ENCODE measurements at places on chromosomes 16 and 17. TPM values are rescaled to one million over a fixed set of nuclear protein-coding genes. Genes with fewer than 3 reads are reported as not detected.

GRCh38 chr17:65914784-65915342, 277.1 kb downstream of the CEP112 start:
- DNase-seq = no peak

- no peak for DNase-seq
Observed at GRCh38 chr17:77838748-77839697, 119.5 kb upstream of the TNRC6C start.

DNA sequence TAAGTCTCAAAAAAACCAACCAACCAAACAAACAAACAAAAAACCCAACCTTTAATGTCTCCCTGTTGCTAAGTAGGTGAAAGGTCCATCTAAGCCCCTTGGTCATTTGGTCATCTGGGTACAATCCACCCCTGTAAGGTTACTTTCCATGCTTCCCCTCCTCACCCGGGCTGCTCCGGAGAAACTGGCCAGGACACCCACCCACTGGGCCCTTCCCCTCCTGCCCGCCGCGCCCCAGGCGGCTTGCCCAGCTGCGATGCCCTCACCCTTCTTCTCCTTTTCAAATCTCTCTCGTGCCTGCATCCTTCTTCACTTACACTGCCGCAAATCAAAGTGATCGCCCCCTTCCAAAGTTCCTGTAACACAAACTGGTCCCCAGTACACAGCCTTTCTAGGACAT, 2.0 kb downstream of the NTAN1 start:
- no peak for DNase-seq

DNA sequence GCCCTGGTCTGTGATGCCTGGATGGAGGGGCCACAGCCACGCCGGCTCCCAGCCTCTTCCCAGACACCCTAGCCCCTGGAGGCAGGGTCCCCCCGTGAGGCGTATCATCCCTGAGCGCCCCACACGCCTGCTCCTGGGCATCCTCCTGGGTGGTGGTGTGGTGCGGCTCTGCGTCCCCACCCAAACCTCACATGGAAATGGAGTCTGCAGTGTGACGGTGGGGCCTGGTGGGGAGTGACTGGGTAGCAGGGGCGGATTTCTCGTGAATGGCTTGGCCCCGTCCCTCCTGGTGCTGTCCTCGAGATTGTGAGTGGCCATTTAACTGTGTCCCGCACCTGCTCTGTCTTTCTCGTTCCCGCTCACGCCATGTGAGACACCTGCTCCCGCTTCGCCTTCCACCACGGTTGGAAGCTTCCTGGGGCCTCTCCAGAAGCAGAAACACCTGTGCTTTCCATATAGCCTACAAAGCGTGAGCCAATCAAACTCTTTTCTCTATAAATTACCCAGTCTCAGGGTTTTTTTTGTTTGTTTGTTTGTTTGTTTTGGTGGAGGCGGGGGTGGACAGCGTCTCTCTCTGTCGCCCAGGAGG, 5.9 kb upstream of the SSTR5 start:
- no peak for DNase-seq

- peak; percentile 68 for DNase-seq
Observed at GRCh38 chr16:55444754-55445485, 34.1 kb upstream of the MMP2 start.

GRCh38 chr17:11514981-11515680, 83.1 kb upstream of the DNAH9 start:
- DNase-seq = no peak

- no peak for DNase-seq
Observed at GRCh38 chr17:6422654-6423241, 12.2 kb downstream of the AIPL1 start.

DNA sequence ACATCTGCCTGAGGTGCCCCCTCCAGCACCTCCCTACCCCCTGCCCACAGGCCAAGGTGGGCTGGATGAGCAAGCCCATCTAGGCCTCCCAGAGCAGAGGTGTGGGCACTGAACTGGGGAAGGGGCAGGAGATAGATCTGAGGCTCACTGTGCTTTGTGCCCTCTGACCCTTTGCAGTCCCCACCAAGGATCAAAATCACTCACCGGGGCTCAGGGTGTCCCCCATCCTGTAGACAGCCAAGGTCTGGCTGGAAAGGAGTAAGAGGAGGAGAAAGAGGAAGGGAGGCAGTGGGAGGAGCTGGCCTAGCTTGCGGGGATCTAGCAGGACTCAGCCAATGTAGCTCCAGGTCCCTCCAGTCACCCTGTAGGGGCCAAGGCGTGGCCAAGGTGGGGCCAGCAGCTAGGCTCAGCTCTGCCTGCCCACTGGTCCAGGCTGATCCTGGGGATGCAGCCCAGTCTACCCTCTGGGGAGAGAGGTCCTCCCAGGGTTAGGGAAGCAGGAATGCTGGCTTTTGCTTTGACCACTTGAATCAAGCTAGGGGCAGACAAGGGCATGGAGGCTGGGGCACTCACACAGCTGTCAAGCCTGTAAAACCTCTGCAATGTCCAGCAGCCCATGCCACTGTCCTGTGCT, 1.8 kb downstream of the SLC12A4 start:
- no peak for DNase-seq

- DNase-seq = no peak
Observed at GRCh38 chr16:68233835-68234187, 2.1 kb downstream of the ESRP2 start.

GRCh38 chr17:79850571-79851460, 11.6 kb upstream of the CBX4 start:
- DNase-seq = no peak

DNA sequence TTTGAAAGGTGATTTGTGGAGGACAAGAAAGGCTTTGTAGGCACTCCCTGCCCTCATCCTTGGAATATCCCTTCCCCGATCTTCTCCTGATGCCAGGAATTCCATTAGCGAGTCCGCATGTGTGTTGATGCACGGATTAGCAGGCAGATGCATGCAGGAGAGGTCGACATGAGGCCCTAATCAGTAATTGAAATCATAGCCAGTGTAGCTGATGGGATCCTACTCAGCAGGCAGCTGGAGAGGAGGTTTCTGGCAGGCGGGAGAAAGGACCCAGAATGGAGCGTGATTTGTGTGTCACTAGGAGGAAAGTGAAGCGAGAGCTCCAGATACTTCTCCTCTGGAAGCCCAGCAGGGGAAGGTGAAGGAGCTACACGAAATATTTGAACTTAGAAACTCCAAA, 196.3 kb upstream of the CDH11 start:
- DNase-seq = no peak

DNA sequence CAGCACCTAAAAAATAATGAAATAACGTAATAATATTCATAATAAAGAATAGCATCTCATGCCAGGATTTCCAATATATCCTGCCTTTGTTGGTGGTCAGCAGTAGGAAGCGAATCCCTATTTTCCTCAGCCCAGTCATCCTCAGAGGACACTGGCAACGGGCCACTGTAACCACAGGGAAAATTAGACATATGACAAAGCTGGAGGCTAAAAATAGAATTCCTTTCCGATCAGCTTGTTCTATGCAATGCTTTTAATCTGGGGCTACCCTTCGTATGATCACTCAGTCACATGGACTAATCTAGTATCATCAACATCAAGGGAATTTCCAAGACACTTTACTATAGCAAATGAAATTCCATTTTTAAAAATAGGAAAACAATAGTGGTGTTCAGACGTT, 246.9 kb upstream of the KCNJ16 start:
- DNase-seq = peak; percentile 33

- DNase-seq = no peak
Observed at GRCh38 chr17:1110862-1111598, 68.8 kb downstream of the ABR start.

GRCh38 chr16:68487669-68488068, 39.4 kb upstream of the SMPD3 start:
- DNase-seq = no peak

DNA sequence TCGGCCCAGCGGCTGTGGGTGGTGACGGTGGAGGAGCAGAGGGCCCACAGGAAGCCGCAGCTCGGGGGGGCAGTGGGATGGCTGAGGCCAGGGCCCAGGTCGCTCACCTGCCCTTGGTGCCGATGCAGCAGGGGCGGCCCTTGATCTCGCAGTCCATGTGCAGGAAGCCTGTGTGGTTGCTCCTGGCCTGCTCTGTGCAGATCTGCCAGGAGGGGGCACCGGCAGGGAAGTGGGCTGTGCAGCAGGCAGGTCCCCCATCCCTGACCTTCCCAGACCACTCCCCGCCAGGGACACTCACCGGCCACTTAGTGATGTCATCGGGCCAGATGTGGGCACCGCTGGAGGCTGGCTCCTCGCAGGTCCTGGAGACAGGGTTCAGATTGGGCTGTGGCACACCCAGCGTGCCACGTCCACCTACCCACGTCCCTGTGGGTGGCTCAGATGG, 6.2 kb downstream of the AANAT start:
- no peak for DNase-seq

DNA sequence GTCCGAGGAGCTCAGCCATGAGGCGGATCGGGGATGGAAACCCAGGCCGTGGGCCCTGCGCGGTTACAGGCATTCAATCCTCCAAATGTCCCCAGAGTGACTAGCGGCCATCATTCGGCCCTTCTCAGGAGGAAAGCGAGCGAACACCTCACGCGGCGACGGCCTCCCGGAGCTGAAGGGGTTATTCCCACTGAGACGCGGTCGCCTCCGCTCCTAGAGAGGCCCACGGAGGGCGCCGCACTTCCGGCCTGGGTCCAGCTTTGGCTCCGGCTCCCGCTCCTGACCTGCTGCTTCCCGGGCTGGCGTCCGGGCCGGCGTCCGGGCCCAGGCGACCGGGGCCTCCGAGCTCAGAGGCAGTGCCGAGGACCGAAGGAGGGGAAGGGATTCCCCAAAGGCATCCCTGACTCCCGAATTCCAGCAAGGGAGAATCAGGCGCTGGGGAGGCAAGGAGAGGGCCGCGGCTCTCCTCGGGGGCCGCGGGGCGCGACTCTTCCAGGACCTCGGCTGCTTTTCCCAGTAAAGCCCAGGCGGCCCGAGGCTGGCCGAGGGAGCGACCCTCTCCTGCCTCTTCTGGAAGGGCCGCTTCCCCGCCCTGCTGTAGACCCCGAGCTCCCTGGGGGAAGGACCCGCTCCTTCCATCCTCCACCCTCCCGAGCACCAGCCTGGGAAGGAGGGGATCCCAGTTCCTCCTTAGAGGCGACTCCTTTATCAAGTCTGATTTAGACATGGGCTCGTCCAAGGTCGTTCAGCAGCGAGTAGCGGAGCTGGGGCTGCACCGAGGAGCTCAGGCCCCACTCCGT, 18.6 kb upstream of the ZNF629 start:
- DNase-seq = peak; percentile 92

DNA sequence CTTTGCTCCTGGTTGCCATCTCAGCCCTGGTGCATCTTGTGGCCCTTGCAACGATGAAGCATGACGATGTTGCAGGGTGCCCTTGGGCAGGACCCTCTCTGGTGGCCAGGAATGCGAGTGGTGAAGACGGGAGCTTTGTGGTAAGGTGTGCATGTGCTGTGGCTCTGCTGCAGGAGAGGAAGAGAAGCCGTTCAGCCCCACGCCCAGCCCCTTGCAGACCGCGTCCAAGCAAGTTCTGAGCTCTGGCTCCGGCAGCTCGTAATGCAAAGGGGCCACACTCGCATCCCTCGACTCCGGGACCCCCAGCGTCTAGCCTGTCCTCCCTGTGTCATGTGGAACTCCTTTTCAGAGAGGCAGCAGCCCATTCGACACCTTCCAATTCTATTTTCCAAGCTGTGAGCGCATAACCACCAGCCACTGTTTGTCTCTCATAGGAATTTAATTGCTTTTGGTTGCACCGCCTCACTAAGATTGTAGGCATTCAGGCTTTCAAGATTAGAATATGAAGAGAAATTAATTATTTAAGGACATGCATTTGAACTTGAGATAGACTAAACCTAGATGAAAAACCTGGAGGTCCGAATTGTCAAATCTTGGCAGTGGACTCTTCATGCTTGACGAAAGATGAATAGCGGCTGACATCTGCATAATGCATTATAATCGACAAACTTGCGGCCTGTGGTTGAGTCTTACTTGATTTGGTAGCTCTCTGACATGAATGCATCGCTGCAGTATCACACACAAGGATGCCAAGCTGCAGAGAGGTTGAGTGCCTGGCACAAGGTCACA, 21.1 kb upstream of the KCNG4 start:
- no peak for DNase-seq

DNA sequence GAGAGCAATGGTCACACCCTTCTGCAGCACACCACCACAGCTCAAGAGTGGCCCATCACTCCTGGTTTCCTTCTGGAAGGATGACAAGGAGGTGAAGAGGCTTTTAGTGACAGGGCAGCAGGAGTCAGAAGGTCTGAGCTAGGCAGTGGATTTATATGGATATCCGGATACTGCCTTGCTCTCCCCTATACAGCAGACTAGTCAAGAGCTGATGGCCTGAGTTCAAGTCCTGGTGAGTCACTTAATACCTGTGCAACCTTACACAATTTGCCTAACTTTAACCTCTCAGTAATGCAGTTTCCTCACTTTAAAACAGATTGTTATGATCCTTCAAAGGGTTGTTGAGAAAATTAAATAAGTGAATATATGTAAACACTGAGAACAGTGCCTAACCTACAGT, 22.9 kb downstream of the MYO18A start:
- no peak for DNase-seq

- DNase-seq = no peak
Observed at GRCh38 chr17:75979705-75980187, 706 bp downstream of the TEN1 start.

- DNase-seq = no peak
Observed at GRCh38 chr17:50618941-50619340, 15.7 kb upstream of the ABCC3 start.

DNA sequence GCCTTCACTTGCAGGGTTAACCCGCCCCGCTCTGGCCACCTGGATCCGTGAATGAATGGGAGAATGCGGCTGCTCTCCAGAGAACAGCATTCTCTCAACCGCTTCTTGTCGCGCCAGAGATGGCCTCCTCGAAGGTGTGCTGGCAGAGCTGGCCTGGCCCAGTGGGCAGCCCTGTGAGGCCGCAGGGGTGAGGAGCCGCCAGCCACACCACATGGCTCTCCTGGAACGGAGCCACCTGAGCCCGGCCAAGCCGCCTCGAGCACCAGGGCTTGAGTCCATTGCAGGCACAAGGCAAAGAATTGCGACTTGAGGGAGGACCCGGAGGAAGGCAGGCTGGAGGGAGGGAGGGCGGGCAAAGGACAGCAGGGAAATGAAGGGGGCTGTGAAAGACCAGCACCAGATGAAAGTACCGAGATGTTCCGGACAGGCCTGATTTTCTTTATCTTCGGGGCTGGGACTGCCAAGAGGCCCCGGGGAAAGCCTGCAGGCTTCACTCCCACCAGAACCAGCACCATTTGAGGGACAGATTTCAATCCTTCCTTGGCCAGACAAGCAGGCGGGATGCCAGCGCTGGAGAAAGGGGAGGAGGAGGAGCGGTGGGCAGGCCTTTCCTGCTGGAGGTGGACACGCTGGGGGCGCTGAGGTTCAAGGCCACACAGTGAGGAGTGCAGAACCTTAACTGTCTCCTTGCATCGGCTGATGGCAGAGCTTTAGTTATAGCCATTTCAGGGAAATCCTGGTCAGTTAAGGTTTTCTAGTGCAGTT, 69.4 kb downstream of the MRC2 start:
- no peak for DNase-seq

GRCh38 chr16:69904495-69905170, 46.5 kb upstream of the CLEC18A start:
- no peak for DNase-seq

The KCNH6 gene
- total RNA-seq = not detected

The FBXO39 gene
- not detected for total RNA-seq

The ALDH3A1 gene
- total RNA-seq = 1.8 TPM

The PLCG2 gene
- total RNA-seq = 6.7 TPM

The CPHXL2 gene
- not detected for total RNA-seq

The SMIM5 gene
- total RNA-seq = 5.2 TPM

The MMP28 gene
- 8.3 TPM for total RNA-seq

The CDH8 gene
- not detected for total RNA-seq

The AGRP gene
- total RNA-seq = not detected

The DHRS7C gene
- not detected for total RNA-seq

Data from body of pancreas (tissue), 4 donors.